ENCODE measurements at places on chromosomes 7 and 10.

GRCh38 chr10:126199221-126199998 is 188.9 kb downstream of the ADAM12 start:
- no peak for DNase-seq

DNA sequence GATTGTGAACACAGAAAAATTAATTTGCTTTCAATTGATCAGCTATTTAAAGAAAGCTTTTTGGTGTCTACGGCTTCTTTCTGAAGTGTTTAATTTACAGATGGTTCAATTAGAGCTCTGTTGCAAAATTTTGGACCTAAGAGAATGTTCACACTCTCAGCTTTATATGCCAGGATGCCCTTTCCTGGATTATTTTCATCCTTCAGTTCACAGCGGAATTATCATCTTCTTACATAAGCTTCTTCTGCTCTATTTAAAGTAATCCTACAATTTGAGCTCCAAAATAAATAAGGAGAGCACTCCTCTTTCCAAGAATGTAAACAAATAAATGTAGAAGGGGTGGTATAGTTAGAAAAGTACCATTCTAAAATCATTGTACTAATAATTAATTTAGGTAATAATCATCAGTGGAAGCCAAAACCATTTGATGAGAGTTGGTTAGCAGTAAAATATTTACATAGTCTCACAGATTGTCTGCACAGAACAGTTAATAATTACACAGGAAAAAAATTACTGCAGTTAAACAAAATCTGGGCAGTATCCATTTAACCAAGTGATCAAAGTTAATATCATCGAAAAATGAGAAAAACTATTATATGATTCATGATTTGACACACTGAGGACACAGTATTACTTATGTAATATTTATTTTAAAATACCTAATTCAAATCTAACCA is 298.0 kb upstream of the TMEM229A start:
- no peak for DNase-seq

DNA sequence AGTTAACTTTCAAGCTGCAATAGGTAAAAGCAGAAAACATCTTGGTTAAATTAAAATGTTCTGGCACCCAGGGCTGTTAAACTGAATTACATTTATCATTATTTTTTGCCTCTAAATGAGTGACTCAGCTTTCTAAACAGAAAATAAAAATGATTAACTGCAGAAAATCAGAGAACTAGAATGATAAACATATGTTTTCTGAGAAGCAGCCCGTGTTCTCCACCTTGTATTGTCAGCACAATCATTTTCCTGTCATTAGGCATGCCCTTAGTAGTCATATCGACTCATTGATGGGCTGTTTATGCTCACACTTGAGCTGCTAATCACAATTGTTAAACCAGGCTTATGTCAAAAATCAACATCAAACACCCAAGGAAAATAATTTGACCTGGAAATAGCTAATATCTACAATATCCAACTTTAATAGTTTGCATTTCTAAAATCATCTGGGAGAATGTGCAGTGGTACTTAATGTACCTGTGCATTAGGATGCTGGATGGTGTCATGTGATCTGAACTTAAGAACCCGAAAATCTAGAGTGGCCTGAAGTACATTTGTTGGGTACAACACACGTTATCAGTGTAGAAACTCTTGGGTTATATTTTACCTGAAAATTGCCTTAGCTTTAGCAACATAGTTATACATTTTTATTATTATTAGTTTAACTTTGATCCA is 2.3 kb downstream of the MDFIC start:
- DNase-seq, result no peak

GRCh38 chr7:52764492-52765169 is 270.8 kb upstream of the POM121L12 start:
- DNase-seq, result no peak

DNA sequence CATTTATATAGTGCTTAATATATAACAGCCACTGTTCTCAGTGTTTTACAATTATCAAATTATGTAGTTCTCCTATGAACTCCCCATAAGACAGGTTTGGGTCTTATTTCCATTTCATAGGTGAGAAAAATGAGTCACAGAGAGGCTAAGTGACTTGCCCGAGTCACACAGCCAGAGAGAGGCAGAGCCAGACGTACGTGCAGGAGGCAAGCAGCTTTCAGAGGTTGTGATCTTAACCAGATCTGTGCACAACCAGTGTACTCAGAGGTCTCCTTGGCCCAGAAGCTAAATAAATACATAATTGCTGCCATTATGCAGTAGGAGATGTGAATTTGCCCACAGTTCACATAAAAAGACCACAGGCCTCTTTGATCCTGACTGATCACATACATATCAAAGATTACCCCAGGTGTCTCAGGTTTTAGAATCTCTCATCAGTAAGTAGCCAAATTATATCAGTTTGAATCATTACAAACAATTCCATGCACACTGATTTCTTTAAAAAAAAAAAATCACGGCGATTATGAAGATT is 304.7 kb upstream of the AOAH start:
- no peak for DNase-seq

DNA sequence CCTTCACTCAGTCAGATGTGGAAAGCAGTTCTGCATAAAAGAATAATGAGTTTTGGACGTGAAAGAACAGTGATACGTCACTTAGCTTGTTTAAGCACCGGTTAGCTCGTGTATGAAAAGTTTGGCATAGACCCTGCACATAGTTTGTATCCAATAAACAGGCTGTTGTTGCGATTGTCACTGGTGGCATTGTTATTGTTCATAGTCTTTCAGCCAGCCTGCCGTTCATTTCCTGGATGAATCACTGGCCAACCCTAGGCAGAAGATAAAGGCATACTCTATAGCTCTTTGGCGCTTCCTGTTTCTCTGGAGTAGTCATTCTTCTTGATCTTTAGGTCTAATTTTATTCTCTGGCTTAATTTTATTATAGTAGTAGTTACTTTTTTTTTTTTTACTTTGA is 57.8 kb upstream of the ANKRD30A start:
- no peak for DNase-seq

DNA sequence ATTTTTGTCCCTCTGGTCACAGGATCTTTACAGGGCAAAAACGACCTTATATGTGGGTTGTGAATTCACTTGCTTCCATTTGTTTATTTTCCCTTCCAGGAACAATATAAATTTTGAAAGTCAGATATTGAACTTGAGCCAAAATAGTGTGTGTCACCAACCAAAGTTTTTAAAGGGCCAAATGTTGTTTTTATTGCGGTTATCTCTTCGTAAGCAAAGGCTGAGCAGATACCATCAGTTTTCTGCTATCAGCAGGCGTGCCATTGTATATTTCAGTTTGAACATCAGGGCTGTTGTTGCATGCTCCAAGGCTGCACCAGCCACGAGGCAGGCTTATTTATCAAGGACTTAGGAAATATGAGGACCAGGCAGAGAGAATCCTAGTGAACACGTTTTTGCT is 160.3 kb downstream of the PAXIP1 start:
- no peak for DNase-seq

- no peak for DNase-seq
Measured at GRCh38 chr7:115724400-115725056, 306.0 kb downstream of the TFEC start.

DNA sequence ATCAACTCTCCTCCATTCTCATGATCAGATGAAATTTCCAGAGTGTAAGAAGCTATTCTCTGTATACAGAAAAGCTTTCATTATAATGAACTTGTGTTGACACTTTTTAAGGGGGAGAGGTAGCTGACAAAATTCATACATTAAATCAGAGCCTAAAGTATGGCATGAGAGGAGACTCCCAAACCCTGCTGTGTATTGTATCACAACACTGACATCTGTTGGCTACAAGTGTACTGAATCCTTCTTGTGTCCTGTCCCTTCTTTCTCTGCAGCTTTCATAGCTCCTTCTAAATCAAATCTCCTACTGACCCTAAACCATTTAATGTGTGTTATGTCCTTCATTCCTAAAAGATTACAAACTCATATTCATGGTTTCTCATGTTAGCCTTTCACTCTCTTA is 70.9 kb downstream of the GCC1 start:
- DNase-seq, result no peak

DNA sequence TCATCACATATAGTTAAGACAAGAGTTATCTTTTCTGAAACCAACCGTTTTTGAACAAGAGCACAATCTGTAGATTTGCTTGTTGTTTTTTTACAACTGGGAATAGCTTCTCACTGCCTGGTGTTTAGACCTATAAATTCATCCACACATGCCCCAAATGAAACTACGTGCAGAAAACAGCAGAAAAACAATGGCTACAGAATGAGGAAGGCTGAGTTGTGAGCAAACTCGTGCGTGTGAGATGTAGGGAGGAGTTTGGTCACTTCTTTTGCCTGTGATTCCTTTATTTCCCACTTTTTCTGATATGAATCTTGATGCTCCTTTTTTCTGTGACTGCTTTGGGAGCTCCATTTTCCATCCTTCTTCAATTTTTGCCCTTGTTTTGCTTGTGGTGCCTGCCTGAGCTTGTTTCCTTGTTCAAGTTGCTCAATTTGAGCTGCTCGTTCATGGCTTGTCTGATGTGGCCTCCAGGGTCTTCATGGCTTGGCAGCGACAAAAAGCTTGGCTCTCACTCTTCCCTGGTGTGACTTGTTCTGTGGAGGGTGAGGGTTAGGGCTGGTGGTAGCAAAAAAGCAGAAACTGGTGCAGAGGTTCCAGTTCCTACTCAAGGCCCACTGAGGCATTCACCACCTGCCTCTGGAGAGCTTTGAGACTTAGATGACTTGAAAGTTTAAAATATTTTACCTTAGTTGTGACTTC is 76.9 kb downstream of the ZNF365 start:
- DNase-seq, result no peak

- no peak for DNase-seq
Measured at GRCh38 chr10:30011396-30011795, 48.0 kb downstream of the JCAD start.

DNA sequence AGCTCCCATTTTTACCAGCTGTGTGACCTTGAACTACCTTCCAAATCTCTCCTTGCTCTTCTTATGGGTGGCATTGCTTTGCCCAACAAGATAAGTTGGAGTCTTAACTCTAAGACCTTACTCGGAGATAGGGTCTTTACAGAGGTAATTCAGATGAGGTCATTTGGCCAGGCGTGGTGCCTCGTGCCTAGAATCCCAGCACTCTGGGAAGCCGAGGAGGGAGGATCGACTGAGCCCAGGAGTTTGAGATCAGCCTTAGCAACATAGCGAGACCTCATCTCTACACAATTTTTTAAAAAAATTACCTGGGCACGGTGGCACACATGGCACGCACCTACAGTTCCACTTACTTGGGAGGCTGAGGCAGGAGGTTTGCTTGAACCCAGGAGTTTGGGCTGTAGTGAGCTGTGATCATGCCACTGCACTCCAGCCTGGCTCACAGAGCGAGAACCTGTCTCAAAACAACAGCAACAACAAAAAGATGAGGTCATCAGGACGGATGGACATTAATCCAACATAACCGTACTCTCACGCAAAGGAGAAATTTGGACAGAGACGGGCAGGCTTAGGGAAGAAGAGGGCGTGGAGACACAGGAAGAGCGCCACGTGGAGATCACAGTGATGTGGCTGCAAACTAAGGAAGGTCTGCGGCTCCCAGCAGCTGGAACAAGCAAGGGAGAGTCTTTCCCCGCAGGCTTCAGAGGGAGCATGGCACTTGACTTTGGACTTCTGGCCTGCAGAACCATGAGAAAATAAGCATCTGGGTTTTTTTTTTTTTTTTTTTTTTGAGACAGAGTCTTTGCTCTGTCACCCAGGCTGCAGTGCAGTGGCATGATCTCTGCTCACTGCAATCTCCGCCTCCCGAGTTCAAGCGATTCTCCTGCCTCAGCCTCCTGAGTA is 122.3 kb upstream of the CARD11 start:
- no peak for DNase-seq

GRCh38 chr10:114252092-114252491 is 13.0 kb downstream of the VWA2 start:
- DNase-seq, result no peak

Measured in H1 (cell line).